ENCODE measurements at places on chromosomes 12 and 14. TPM values are rescaled to one million over a fixed set of nuclear protein-coding genes. Genes with fewer than 3 reads are reported as not detected.

KRT4 gene
- polyA plus RNA-seq, result not detected

ARHGEF25 gene
- polyA plus RNA-seq, result 51.6 TPM

FITM1 gene
- polyA plus RNA-seq, result 0.12 TPM

C12orf42 gene
- not detected for polyA plus RNA-seq

CLEC4A gene
- 0.67 TPM for polyA plus RNA-seq

GSC gene
- polyA plus RNA-seq, result 1.3 TPM

CYP27B1 gene
- polyA plus RNA-seq, result 2.3 TPM

CDH24 gene
- polyA plus RNA-seq, result 36.7 TPM

EPYC gene
- not detected for polyA plus RNA-seq

CLEC6A gene
- not detected for polyA plus RNA-seq

PAH gene
- polyA plus RNA-seq, result not detected

Data from SK-N-SH (cell line).